Left lung (tissue), 14 donors: ENCODE measurements at places on chromosomes 1 and 21. TPM values are rescaled to one million over a fixed set of nuclear protein-coding genes. Genes with fewer than 3 reads are reported as not detected.

LRRC53 gene
- not detected for polyA plus RNA-seq

TBX19 gene
- polyA plus RNA-seq, result 4.4 TPM

RUNX3 gene
- polyA plus RNA-seq, result 1.6 TPM

KRTAP13-2 gene
- not detected for polyA plus RNA-seq

KCND3 gene
- 0.64 TPM for polyA plus RNA-seq

ASTN1 gene
- polyA plus RNA-seq, result 2.6 TPM

WARS2 gene
- polyA plus RNA-seq, result 19.7 TPM

SPRR2F gene
- polyA plus RNA-seq, result not detected

SH3BGR gene
- 3.9 TPM for polyA plus RNA-seq

CD5L gene
- not detected for polyA plus RNA-seq

UBE2U gene
- polyA plus RNA-seq, result 0.41 TPM

TAF13 gene
- polyA plus RNA-seq, result 38.9 TPM

KDF1 gene
- 7.9 TPM for polyA plus RNA-seq

SPRR5 gene
- polyA plus RNA-seq, result not detected

FMN2 gene
- 1.9 TPM for polyA plus RNA-seq

SPRR4 gene
- polyA plus RNA-seq, result not detected

TNFRSF18 gene
- 0.49 TPM for polyA plus RNA-seq

SLAMF9 gene
- polyA plus RNA-seq, result not detected

CASQ2 gene
- 0.93 TPM for polyA plus RNA-seq

FOXD3 gene
- not detected for polyA plus RNA-seq

AIDA gene
- 79.0 TPM for polyA plus RNA-seq

ALPL gene
- 1.2 TPM for polyA plus RNA-seq

SLC44A3 gene
- 49.9 TPM for polyA plus RNA-seq

OLFML2B gene
- polyA plus RNA-seq, result 16.0 TPM

DAB1 gene
- 0.81 TPM for polyA plus RNA-seq

RNF186 gene
- polyA plus RNA-seq, result not detected

CFHR4 gene
- 0.09 TPM for polyA plus RNA-seq

KCNT2 gene
- 4.5 TPM for polyA plus RNA-seq

GLIS1 gene
- polyA plus RNA-seq, result 0.06 TPM

TMPRSS15 gene
- polyA plus RNA-seq, result not detected

MTF2 gene
- 55.2 TPM for polyA plus RNA-seq

SLC45A1 gene
- 0.99 TPM for polyA plus RNA-seq

NBPF20 gene
- polyA plus RNA-seq, result 2.3 TPM

SERTAD4 gene
- polyA plus RNA-seq, result 4.1 TPM

CLCA2 gene
- 0.15 TPM for polyA plus RNA-seq

OR2L8 gene
- not detected for polyA plus RNA-seq

TTC22 gene
- 4.5 TPM for polyA plus RNA-seq

FCRL4 gene
- polyA plus RNA-seq, result not detected

GFI1 gene
- 0.69 TPM for polyA plus RNA-seq

AGO4 gene
- polyA plus RNA-seq, result 30.2 TPM

RGS1 gene
- 1.7 TPM for polyA plus RNA-seq

PHTF1 gene
- polyA plus RNA-seq, result 23.3 TPM

RGS13 gene
- polyA plus RNA-seq, result 2.5 TPM

OR2T35 gene
- polyA plus RNA-seq, result not detected

MYBPH gene
- polyA plus RNA-seq, result not detected

DENND2D gene
- polyA plus RNA-seq, result 19.5 TPM

SLC16A4 gene
- 8.2 TPM for polyA plus RNA-seq

RPL22 gene
- polyA plus RNA-seq, result 591 TPM

MPZ gene
- polyA plus RNA-seq, result 2.9 TPM

XPR1 gene
- 28.8 TPM for polyA plus RNA-seq
